ENCODE measurements at places on chromosomes 3 and 15. TPM values are rescaled to one million over a fixed set of nuclear protein-coding genes. Genes with fewer than 3 reads are reported as not detected.

The UNC13C gene
- 10.8 TPM for total RNA-seq

The XCR1 gene
- not detected for total RNA-seq

The TWF2 gene
- 17.2 TPM for total RNA-seq

The PPP1R14D gene
- total RNA-seq = not detected

The KBTBD13 gene
- not detected for total RNA-seq

The TM6SF1 gene
- total RNA-seq = 27.3 TPM

The KBTBD12 gene
- 2.0 TPM for total RNA-seq

The SAXO2 gene
- 4.7 TPM for total RNA-seq

The CPN2 gene
- total RNA-seq = not detected

The WDR72 gene
- under 0.01 TPM for total RNA-seq
